ENCODE measurements at places on chromosomes 2 and 18. TPM values are rescaled to one million over a fixed set of nuclear protein-coding genes. Genes with fewer than 3 reads are reported as not detected.

- no peaks in the 10 kb centered on the region for H3K36me3 ChIP-seq
- H3K4me1 ChIP-seq = no peaks in the 10 kb centered on the region
- H3K27me3 ChIP-seq = no peaks in the 10 kb centered on the region
- no peak overlapping the region for H3K27ac ChIP-seq
Observed at GRCh38 chr2:194319222-194319992, 1337.6 kb upstream of the SLC39A10 start.

- no peaks in the 10 kb centered on the region for H3K27me3 ChIP-seq
- H3K4me1 ChIP-seq = no peaks in the 10 kb centered on the region
- DNase-seq = no peak
- H3K4me3 ChIP-seq = no peak overlapping the region
Observed at GRCh38 chr2:48213646-48214045, 307.3 kb upstream of the FBXO11 start.

- H3K4me1 ChIP-seq = peaks cover 27% of the 10 kb centered on the region
- H3K4me3 ChIP-seq = no peak overlapping the region
- H3K36me3 ChIP-seq = 0 out of 2 replicates have a peak, but pooled peaks cover 6% of the 10 kb centered on the region
- no peak overlapping the region for H3K27ac ChIP-seq
- H3K27me3 ChIP-seq = no peaks in the 10 kb centered on the region
Observed at GRCh38 chr2:160331258-160332025, 131.4 kb upstream of the ITGB6 start.

UGT1A5 gene
- total RNA-seq = 91.2 TPM

SIX3 gene
- 1.4 TPM for total RNA-seq
